ENCODE measurements at places on chromosomes 1 and 21.

DNA sequence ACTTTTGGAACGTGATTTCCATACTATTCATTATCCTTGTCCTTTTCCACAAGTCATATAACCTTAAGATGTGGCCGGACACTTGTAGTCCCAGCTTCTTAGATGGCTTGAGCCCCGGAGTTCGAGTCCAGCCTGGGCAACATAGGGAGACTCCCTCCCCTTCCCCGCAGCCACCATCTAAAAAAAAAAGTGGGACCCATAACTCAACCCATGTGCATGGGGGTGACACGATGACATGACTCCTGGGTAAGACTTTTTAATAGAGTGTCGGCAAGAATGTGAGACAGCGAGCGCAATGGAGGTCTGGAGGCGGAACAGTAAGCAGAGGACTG lies 25.7 kb downstream of the MIA3 start:
- DNase-seq: no peak

GRCh38 chr1:219066631-219067349 lies 106.9 kb upstream of the LYPLAL1 start:
- DNase-seq: peak; percentile 29

DNA sequence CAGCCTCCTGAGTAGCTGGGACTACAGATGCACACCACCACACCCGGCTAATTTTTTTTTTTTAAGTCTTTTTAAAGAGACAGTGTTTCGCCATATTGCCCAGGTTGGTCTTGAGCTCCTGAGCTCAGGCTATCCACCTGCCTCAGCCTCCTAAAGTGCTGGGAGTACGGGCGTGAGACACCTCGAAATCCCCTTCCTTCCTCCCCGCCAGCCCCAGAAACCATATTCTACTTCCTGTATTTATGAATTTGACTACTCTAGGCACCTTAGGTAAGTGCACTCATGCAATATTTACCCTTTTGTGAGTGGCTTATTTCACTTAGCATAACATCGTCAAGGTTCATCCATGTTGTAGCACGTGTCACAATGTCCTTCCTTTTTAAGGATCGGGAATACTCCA lies 6.9 kb upstream of the LRP8 start:
- no peak for DNase-seq

DNA sequence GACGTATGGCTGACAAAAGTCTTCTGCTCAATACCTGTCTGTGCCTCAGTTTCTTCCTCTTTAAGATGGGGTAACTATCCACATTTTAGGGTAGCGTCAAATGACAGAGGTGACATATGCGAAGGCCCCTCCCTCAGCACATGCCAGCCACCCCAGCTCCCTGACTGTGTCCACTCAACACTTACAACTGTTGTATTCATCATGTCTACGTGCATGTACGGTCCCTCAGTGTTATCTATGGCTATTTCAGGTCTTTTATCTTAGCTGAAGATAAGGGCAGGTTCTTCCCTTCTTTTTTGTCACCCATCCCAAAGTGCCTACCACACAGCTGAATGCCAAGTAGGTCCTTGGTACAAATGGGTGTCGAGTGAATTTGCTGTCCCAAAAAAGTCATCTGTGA lies 8.3 kb upstream of the C1orf198 start:
- no peak for DNase-seq

DNA sequence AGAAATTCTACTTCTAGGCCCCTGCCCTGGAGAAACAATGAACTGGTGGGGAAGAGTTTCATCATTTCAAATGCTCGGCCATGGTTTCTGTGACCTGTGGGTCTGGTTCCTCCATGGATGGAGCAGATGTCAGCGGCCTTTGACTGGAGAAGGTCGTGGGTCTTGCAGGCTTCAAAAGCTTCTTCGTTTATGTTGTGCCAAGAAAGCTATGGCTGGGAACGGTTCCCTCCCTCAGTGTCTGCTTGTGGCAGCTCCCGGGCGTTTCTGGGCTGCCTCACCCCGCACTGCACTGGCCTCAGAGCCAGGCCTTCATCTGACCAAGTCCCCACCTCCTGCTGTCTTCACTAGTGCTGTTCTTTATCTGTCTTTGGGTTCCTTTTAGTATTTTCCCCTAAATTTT lies 46.4 kb upstream of the POFUT2 start:
- DNase-seq: no peak

DNA sequence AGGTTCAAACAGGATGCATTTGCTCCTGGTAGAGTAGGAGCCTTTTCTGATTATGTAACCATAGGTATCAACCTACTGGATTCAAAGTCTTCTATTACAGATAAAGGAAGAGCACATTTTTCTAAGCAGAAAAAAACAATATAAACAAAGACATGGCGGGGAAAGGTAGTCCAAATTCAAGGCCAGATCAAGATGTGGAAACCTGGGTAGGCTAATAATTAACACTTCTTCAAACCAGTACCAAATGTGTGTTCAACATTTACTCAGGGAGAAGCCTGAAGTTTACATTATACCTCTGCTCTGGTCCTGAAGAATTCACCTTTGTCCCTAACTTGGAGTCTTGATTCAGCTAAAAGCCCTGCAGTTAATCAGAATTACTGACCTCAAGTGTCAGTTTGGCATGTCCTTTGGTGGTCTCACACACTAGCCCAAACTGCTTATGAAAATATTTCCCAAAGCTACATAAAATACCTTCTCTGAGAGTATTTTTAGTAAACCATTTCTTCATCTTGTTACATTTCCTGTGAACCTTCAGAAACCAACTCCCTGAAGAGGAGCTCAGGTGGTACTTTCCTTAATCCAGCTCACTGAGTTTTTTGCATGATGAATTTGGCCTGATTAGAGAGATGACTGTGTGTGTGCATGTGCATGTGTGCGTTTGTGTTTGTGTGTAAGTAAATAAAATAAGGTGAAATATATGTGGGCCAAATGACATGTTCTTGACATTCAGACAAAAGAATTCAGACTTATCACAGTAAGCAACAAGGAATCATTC lies 70.2 kb downstream of the TOR3A start:
- DNase-seq: no peak

DNA sequence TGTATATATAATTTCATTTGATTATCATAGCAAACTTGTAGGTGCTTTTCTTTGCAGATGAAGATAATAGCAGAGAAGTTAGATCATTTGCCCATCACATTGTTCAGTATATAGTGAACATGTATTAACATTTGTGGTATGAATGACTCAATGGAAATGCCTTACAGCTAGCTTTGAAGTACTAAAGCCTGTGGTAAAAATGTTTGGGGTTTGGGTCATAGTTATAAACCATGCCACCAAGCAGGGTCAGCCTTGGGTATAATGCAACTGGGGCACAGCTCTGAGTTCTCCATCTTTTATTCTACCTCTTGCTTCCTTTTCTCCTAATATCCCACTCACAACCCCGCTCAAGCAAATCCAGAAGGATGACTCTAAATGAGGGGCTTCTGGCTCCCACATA lies 141.6 kb downstream of the KCNT2 start:
- no peak for DNase-seq

DNA sequence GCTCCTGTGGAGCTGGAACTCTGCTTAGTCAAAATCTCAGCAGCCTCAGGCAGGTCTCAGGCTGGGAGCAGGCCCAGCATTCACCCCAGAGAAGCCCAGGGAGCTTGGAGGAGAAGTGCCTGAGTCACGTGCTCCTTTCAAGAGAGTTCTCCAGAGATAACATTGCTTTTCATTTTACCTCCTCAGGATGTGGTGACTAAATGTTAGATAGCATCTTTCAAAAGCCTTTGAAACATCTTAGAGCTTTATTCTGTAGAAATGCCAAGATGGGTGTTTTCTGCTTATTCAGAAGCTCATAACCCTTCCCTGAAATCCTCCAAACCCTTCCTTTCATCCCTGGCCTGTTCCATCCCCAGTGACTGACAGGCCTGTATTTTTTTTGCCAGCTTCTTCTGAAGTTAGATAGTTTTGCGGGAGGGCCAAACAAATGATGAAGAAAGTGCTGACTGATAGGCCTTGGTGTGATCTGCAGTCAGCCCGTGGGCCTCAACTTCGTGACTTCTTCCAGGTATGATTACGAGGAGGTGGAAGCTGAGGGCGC lies 58.0 kb downstream of the PGM1 start:
- DNase-seq: no peak

DNA sequence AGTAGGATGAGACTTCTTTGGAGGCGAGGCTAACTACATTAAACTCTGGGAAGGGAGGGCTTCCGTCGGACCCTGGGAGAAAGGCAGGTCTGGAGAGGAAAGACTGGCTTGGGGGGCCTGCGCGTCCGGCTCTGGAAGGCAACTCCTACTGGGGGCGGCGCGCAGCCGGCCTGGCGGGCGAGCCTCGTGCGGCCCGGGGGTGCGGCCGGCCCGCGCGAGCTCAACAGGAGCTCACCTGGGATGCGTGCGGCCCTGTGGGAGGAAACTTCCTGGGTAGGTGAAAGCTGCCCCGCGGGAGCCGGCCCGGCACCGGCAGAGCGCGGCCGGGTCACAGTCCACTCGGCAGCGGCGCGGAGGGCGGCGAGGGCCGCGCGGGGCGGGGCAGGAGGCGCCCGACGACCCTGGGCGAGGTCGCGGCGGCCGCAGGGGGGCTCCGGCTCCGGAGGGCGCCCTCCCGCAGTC lies 449 bp downstream of the EPS15 start:
- no peak for DNase-seq

DNA sequence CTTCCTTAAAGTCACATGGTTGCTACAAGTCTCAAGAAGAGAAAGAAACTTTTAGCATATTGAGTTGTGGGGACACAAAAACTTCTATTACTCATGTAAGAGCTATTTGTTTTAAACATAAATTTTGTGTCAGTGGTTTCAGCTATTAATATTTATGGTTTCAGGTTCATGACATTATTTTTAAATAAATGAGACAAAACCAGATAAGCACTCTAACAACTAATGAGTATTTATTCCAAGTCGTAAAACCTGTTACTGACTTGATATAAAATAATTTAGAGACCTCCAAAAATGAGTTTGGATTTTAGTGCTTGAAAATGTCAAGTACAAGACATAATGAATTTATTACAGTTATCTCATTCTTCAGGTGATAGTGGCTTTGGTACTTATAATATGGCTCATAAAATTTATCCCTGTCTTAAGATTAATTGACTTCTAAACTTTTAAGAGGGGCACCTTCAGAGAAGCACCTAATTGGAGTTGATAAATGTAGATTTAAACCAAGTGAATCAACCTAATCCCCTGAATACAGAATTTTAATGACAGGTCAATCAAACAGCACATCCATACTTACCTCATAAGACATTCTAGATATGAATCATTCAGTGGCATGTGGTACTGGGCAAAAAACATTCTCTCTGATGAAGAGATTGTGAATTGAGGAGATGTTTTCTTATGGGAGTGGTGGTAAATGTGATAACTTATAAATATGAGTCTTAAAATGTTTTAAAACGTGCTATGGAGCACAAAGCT lies 167.7 kb upstream of the PTGFR start:
- no peak for DNase-seq

DNA sequence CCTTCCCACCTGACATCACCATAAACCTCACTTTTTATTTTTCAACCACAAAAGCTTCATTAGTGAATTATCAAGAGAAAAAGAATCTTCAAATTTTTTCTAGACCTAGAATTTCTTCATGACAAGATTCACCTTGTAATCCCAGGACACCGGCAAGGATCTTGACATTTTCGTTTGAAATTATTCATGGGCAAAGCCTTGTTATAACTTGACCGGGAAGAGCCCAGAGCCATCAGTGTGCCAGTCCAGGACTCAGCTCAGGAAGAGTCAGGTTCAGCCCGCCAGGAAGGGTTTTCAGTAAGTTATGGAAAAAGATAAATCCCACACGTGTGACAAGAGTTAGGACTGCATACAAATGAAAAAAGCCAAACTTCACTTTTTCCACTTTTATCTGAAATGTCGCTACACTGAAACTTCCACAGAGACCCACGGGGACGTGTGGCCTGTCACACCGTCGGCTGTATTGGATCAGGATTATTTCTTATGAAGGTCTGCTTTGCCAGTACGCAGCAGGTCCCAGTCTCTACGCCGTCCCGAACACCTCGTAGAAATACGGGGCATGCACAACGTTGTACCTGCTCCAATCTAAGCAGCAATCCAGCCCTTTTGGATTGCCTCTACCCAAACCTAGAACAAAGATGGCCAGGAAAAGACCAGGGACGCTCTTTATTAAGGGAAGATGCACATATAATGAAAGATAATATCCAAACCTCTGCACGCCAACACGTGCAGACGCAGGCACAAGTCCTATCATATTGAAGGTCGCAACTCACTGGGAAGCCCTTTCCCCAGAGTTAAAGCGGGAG lies 916 bp downstream of the F3 start:
- DNase-seq: no peak

- no peak for DNase-seq
Measured at GRCh38 chr1:29196863-29197589, 15.3 kb upstream of the SRSF4 start.

GRCh38 chr1:24308365-24309015 lies 10.7 kb upstream of the GRHL3 start:
- DNase-seq: no peak

All from retina (tissue), 1 donor.